ENCODE measurements at places on chromosomes 6 and 20.

DNA sequence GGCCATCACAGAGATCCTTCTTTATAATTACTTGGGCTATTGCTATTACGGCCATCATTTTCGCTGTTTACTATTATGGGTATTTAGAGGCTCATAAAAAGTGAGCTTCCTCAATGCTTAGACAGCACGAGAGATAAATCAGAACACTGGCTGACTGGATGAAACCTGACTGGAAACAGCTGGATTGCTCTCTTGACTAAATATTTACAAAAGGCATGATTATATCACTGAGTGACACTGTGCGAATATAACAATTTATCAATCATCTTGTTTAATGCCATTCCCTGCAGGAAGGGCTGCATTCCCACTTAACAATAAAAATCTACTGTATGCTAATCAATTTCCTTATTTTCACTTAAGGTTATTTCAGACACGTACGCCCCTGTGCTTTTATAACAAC, 260.1 kb upstream of the ARID1B start:
- no peak for DNase-seq

- no peak for DNase-seq
These were observed 121.2 kb upstream of the AKAP12 start for GRCh38 chr6:151118461-151119123.

GRCh38 chr6:116144605-116145004, 18.7 kb upstream of the COL10A1 start:
- no peak for DNase-seq

DNA sequence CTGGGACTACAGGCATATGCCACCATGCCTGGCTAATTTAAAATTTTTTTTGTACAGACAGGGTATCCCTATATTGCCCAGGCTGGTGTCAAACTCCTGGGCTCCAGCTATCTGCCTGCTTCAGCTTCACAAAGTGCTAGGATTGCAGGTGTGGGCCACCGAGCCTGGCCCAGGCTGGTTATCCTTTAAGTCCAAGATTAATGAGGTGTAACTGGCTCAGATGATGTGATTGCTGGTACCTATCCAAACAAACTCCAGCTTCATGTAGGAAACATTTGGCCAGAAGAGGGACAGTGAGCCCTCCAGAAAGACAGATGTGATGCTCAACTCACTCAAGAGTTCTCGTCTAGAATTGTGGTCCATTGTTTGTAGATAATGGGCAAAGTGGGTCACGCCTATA, 9.2 kb upstream of the ZNF318 start:
- DNase-seq: no peak

- no peak for DNase-seq
These were observed 16.7 kb downstream of the TAB2 start for GRCh38 chr6:149334201-149334600.

GRCh38 chr6:87342829-87343228, 1.8 kb upstream of the C6orf163 start:
- no peak for DNase-seq

GRCh38 chr6:4017834-4018170, 61.1 kb downstream of the FAM217A start:
- no peak for DNase-seq

DNA sequence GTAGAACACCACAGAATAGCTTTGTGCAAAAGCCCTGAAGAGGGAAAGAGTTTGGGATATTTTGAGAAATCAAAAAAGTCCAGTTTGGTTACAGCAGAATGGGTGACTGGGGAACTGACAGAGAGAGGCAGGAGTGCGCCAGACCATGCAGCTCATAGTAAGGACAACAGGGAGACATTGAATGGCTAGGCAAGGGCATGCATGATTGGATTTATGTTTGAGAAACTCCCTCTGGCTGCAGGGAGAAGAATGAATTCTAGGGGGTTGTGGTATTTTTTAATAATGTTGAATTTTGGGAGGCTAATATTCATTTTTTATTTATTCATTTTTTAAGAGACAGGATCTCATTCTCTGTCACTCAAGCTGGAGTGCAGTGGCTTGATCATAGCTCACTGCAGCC, 49.9 kb downstream of the TGM2 start:
- DNase-seq: no peak

DNA sequence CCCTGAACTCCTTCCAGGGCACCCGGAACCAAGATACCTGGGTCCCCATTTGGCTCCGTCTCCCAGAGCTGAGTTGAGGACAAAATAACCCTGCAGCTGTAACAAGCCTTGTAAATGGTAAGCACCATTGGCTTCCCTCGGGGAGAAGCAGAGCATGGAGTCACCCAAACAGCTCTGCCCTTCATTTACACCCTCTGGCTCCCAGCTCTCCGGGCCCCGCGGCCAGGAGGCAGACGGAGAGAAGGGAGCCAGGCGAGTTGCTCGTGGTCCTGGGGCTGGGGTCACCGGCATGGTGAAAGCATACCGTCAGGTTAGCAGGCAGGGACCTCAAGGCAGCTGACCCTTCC, 2.1 kb downstream of the TFEB start:
- no peak for DNase-seq

- no peak for DNase-seq
These were observed 118.7 kb downstream of the SYNDIG1 start for GRCh38 chr20:24588047-24588635.

DNA sequence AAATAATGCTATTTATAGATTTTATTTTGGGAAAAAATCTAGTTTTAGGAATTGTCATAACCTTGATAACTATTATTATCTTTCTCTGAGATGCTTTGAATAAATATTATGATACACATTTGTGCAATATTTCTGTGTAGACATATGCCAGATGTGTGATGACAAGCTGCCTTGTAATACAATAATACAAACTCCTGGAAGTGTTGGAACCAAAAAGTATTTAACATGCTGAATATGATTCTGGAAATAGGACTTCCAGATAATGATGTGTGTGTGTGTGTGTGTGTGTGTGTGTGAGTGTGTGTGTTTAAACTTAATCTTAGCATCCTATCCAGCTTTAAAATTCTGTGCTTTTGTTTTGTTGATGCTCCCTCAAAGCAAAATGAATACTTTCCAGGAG, 233.6 kb downstream of the ADGRB3 start:
- no peak for DNase-seq

DNA sequence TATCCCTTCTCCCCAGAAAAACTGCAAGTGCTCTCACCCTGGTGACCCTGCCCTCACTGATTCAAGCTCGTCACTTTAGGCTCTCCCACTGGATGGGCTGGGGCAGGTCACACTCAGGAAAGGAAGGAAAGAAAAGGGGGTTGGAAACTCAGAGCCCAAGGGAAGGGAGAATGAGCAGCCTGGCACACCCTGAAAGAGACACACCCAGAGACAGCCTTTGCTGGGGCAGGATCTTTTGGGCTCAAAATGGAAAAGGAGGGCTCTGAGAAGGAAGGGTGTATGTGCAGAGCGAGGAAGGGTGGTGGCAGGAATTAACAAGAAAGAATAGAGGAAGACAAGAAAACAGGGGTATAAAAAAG, 2.5 kb downstream of the PPP1R18 start:
- no peak for DNase-seq

GRCh38 chr20:20786428-20786827, 74.0 kb upstream of the RALGAPA2 start:
- DNase-seq: no peak

DNA sequence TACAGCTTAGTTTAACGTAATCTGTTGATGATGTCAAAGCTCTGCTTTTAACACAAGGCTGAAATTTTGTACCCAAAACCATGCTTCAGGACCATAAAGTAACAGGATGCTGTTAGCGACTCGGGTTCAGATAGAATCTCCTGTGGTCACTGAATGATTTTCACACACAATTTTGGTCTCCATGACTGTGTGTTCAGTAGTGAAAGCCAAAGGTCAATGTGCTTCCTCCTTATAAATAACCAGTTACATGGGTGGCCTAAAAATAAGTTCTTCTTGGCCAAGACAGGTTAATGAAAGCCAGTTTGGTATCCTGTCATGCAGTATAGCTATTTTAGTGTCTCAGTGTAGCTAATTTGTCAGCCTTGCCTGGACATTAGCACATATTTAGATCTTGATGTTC, 19.1 kb upstream of the LOC128125822 start:
- no peak for DNase-seq

- DNase-seq: no peak
These were observed 246.6 kb downstream of the LY86 start for GRCh38 chr6:6835223-6835503.

DNA sequence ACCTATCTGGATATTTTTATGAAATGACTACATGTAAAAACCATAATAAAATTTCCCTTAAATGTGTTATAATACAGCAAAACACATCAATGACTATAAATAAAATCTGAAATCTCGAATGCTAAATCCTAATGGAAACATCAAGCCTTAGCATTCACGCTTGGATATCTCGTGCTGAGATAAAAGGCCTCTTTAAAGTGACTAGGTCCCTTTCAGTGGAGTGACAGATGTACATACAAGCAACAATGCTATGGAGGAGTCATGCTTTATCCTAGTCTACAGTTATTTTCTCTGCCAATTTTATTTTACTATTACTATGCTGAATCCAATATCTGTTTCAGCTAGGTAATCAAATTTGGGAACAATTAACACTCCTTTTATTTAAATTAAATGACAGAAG, 72.4 kb downstream of the MAP3K7 start:
- DNase-seq: no peak

DNA sequence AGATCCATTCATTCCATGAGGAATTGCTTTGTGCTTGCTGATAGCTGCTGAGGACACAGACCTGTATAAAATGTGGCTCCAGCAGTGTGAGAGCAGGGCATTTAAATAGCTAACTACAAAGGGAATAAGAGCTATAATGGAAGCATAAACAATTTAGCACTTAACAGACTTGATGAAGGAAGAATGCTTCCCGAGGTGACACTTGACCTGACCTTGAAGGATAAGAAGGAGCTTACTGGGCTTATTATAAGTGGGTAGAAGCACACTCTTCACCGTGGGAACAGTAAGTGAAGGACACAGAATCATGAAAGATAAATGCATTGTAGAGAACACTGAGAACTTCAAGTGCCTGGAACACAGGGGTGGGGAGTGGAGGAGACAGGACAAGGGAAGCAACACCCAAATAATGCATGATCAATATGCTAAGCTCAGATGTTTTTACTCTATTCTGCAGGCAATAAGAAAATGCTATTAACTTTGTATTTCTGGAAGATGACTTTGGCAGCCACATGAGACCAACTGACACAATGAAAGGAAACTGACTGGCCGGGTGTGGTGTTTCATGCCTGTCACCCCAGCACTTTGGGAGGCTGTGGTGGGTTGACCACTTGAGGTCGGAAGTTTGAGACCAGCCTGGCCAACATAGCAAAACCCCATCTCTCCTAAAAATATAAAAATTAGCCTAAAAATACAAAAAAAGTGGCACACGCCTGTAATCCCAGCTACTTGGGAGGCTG, 84.2 kb downstream of the EPB41L2 start:
- DNase-seq: no peak

DNA sequence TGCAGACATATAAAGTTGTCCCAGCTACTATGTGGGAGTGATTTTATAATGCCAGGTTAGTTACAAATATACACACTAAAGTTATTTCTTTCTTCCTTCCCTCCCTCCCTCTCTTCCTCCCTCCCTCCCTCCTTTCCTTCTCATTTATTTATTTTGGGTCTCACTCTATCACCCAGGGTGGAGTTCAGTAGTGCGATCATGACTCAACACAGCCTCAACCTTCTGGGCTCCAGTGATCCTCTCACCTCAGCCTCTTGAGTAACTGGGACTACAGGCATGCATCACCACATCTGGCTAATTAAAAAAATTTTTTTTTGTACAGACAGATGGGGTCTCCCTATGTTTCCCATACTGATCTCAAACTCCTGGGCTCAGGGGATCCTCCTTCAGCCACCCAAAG, 59.2 kb downstream of the PHF20 start:
- DNase-seq: no peak

GRCh38 chr20:17490501-17490900, 40.7 kb downstream of the BFSP1 start:
- DNase-seq: no peak

GRCh38 chr6:149855040-149855654, 9.0 kb downstream of the LRP11 start:
- DNase-seq: no peak

DNA sequence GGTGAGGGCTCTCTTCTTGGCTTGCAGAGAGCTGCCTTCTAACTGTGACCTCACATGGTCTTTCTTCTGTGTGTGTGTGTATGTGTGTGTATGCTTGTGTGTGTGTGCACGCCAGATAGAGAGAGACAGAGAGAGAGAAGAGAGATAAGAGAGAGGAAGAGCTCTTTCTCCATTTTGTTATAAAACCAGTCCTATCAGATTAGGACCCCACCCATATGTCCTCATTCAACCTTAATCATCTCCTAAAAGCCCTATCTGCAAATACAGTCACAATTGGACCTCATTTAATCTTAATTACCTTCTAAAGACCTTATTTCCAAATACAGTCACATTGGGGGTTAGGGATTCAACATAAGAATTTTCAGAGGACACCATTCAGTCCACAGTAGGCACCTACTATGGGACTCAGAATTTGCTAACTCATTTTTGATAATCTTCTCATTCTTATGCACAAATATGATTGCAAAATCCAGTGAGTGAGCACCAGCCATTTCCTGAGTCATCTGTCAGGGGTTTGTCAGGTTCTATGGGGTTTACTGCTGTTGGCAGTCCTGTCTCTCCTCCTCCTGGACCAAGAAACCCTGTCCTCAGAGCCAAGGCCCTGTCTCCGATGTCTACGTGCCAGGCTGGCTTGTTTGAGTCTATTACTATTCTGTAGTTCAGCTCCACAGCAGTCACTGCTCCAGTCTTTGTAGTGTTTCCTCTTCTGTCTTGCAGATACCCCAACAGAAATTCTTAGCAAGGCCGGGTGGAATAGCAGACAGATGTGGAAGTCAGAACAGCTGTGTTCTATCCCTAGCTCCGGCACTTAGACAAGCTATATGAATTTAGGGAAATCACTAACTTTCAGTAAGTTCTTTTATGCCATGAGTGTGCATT, 59.0 kb upstream of the FAM184A start:
- DNase-seq: no peak

DNA sequence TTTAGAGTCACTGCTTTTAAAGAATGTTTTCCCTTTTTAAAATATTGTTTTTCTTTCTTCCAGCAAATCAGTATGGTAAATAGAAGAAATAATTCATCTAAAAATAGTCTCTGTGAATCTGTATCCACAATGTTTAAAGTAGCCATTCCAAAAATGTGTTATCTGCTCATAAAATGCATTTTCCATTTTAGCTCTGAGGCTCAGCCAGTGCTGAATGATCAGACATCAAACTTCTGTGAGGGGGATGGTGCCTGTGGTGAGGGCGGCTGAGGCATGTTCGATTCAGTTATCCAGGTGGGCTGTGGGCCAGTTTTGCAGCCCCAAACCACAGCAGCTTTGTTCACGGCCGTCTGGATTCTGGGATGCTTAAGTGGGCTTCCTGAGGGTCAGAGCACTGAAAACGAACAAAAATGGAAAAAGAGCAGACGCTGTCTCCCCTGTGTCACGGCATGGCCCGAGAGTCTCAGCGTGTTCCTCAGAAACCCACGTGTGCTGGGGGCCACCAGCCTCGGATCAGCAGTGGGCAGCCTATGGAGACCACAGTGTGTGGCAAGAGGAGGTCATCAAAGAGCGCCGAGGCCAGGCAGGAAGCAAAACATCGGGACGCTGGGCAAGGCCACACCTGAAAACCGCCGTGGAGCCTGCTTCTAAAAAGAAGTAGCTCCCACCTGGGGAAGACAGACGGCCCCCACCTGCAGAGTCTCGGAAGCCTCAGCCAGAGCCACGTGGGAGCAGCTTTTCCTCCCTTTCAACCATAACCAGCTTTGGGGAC, 134.9 kb upstream of the THBS2 start:
- DNase-seq: no peak

Measured in stimulated activated CD8-positive, alpha-beta memory T cell treated with anti-CD3 and anti-CD28 coated beads, Interleukin-7, amount 100 ng/mL, for 1 hour (primary cell).